H9 (cell line): ENCODE measurements at places on chromosomes 16 and 17. TPM values are rescaled to one million over a fixed set of nuclear protein-coding genes. Genes with fewer than 3 reads are reported as not detected.
A peak's percentile ranks its signal among the peaks of the same experiment; 100 is the strongest.

ODAD4 gene
- 1.3 and 2.1 TPM in 2 replicates for total RNA-seq

GRCh38 chr16:49469930-49470451 is 96.4 kb downstream of the C16orf78 start:
- no peaks in the 10 kb centered on the region for H3K4me1 ChIP-seq
- no peak overlapping the region for H3K4me3 ChIP-seq
- no peak overlapping the region for H3K27ac ChIP-seq
- peak; percentile 18 for DNase-seq
- no peaks in the 10 kb centered on the region; the same call in 1 of the 2 replicates for H3K27me3 ChIP-seq

DNA sequence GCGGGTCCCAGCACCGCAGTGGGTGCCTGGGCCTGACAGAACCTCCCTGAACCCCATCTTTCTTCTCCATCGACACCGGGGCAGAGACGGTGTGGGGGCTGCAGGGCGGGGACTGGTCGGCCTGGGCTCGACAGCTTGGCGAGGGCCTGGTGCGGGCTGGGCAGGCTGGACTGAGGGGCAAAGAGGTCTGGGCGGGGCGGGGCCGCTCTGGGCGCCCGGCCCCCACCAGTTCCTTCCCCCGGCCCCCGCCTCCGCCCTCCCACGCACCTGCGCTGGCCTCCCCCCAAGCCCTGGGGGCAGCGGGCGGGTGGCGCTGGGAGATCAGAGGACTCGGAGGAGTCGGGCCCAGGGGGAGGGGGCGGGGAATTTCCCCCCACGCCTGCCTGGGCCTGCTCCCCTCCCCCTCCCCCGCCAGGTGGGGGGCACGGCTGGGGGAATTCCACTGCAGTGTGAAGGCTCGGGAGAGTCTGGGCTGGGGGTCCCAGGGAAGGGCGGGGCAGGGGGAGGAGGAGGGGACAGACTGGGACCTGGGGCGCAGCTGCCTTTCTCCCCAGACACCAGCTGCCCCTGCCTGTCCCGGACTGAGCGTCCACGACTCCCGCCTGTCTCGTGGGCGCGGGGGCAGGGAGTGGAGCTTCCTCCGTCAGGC is 877 bp upstream of the KREMEN2 start:
- no peak for DNase-seq
- H3K27ac ChIP-seq, result no peak overlapping the region
- no peaks in the 10 kb centered on the region; the same call in 1 of the 2 replicates for H3K4me1 ChIP-seq
- no peaks in the 10 kb centered on the region for H3K36me3 ChIP-seq
- no peaks in the 10 kb centered on the region for H3K27me3 ChIP-seq

ITGA2B gene
- total RNA-seq, result 8.3 and 10.1 TPM in 2 replicates

GRCh38 chr16:29858149-29858849 is 4.7 kb downstream of the CDIPT start:
- H3K27me3 ChIP-seq, result no peaks in the 10 kb centered on the region
- no peak overlapping the region for H3K4me3 ChIP-seq
- peaks cover 17% of the 10 kb centered on the region; the same call in 2 of the 3 replicates for H3K36me3 ChIP-seq
- no peaks in the 10 kb centered on the region; the same call in 1 of the 2 replicates for H3K4me1 ChIP-seq

GRCh38 chr17:51636291-51636690 is 375.9 kb downstream of the UTP18 start:
- H3K27ac ChIP-seq, result no peak overlapping the region
- H3K27me3 ChIP-seq, result no peaks in the 10 kb centered on the region
- H3K4me1 ChIP-seq, result no peaks in the 10 kb centered on the region; the same call in 1 of the 2 replicates
- no peak overlapping the region for H3K4me3 ChIP-seq
- DNase-seq, result peak; percentile 71
- H3K36me3 ChIP-seq, result no peaks in the 10 kb centered on the region

GRCh38 chr16:67504031-67505021 is 21.0 kb upstream of the AGRP start:
- no peak for DNase-seq
- H3K4me1 ChIP-seq, result no peaks in the 10 kb centered on the region
- no peak overlapping the region for H3K27ac ChIP-seq
- H3K4me3 ChIP-seq, result no peak overlapping the region

CDH3 gene
- 92.9 and 97.2 TPM in 2 replicates for total RNA-seq

- no peaks in the 10 kb centered on the region for H3K27me3 ChIP-seq
- peaks cover 6% of the 10 kb centered on the region; the same call in 1 of the 2 replicates for H3K4me1 ChIP-seq
- peaks cover 74% of the 10 kb centered on the region for H3K36me3 ChIP-seq
- no peak overlapping the region for H3K4me3 ChIP-seq
- no peak overlapping the region for H3K27ac ChIP-seq
These were observed 3.6 kb downstream of the CDC6 start for GRCh38 chr17:40291281-40291664.

DNA sequence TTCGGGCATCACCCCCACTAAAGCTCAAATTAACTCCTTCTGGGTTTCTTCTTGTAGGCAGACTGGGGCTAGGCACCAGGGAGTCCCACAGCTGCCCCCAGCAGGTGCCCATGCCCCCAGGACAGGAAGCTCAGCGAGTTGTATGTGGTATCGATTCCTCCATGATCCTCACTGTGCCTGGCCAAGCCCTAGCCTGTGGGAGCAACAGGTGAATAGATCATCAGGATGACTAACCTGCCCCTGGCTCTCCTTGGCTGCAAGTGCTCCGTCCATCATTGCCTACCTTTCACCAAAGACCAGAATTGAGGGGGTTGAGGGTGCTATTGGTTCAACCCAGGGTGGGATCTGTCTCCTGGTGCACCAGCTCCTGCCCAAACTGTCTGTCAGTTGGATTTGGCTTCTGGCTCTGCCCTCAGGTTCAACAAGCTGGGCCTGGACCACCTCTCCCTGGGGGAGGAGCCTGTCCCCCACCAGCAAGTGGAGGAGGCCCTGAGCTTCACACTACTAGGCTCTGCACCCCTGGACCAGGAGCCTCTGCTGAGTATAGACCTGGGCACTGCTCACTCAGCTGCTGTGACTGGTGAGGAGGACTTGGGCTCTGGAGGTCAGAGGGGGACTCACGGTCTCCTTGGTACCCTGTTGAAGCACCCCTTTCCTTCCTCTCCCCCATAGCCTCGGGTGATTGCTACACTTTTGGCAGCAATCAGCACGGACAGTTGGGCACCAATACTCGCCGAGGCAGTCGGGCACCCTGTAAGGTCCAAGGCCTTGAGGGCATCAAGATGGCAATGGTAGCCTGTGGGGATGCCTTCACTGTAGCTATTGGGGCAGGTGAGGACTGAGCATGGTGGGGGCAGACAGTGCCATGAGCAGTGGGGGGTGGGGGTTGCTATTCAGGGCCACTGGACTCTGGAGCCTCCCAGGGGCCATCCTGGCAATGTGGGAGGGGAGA is 3.1 kb upstream of the TRAF4 start:
- no peak overlapping the region for H3K4me3 ChIP-seq
- H3K36me3 ChIP-seq, result peaks cover 46% of the 10 kb centered on the region
- no peaks in the 10 kb centered on the region for H3K4me1 ChIP-seq
- H3K27ac ChIP-seq, result no peak overlapping the region

DNA sequence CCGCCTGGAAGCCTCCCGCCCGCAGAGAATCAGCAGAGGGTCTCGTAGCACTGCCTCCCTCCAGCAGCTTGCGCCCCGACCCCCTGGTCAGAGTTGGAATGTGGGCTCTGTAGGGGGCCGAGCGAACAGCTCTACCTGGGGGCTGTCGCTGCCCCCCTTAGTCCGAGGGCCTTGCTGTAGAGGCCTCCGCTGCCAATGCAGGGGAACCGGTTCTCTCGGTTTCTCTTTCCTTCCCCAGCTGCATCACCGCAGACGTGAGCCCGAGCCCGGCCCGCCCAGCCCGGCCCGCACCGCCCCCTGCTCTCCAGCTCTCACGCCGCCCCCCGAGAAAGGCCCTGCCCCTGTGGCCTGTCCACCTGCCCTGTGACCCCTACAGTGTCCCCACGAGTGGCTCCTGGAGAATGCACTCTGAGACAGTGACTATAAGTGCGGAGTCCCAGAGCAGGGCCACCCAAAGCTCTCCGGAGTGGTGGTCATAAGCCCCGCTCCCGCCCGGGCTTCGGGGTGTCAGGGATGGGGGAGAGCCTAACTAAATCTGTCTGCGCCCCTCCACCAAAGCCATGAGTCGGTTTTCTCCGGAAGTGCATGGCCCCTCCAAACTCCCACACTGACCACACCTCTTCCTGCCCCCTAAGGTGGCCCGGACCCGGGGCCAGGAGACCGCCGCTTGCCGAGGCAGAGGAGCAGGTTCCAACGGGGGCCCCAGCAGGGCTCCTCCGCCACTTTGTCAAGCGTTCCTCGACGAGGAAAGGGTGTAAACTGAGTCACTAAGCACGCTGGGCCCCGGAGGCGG is 1.7 kb downstream of the ARHGAP27 start:
- no peaks in the 10 kb centered on the region; the same call in 2 of the 3 replicates for H3K36me3 ChIP-seq
- peak; percentile 89 for DNase-seq
- H3K4me3 ChIP-seq, result peak overlapping the region; percentile 82
- H3K27ac ChIP-seq, result no peak overlapping the region

- DNase-seq, result no peak
- no peaks in the 10 kb centered on the region for H3K27me3 ChIP-seq
- H3K27ac ChIP-seq, result no peak overlapping the region
- H3K4me3 ChIP-seq, result no peak overlapping the region
- peaks cover 15% of the 10 kb centered on the region for H3K36me3 ChIP-seq
These were observed 1.2 kb upstream of the LAT start for GRCh38 chr16:28983644-28984043.

DNA sequence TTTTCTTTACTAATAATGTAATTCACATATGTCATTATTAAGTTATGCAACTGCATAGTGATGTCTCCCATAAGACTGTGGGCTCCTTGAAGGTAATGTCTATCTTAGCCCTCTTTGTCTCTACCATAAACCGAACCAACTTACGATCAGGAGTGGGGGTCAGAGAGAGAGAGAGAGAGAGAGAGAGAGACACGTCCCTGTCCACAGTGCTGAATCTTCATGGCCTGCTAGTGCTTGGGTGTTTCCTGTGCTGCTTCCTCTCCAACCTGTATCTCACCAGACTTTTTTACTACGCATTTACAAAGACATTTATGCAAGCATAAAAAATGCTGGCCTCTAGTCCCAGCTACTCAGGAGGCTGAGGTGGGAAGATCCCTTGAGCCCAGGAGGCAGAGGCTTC is 52.2 kb upstream of the HAPSTR1 start:
- H3K4me1 ChIP-seq, result no peaks in the 10 kb centered on the region
- H3K4me3 ChIP-seq, result no peak overlapping the region
- H3K36me3 ChIP-seq, result no peaks in the 10 kb centered on the region
- no peaks in the 10 kb centered on the region for H3K27me3 ChIP-seq
- no peak for DNase-seq
- H3K27ac ChIP-seq, result no peak overlapping the region

CD300E gene
- total RNA-seq, result not detected in 2 replicates

GRCh38 chr16:49523435-49524159 is 150.0 kb downstream of the C16orf78 start:
- peaks cover 9% of the 10 kb centered on the region; the same call in 2 of the 3 replicates for H3K36me3 ChIP-seq
- H3K27ac ChIP-seq, result no peak overlapping the region
- H3K27me3 ChIP-seq, result no peaks in the 10 kb centered on the region

- H3K4me1 ChIP-seq, result no peaks in the 10 kb centered on the region
- no peak overlapping the region for H3K4me3 ChIP-seq
- no peaks in the 10 kb centered on the region for H3K27me3 ChIP-seq
These were observed 27.0 kb upstream of the DHX8 start for GRCh38 chr17:43456661-43457361.

DNAI2 gene
- not detected in 2 replicates for total RNA-seq
